ENCODE measurements at places on chromosomes 16 and 17.

GRCh38 chr16:20866145-20866772 is 33.9 kb downstream of the DCUN1D3 start:
- no peak for DNase-seq

DNA sequence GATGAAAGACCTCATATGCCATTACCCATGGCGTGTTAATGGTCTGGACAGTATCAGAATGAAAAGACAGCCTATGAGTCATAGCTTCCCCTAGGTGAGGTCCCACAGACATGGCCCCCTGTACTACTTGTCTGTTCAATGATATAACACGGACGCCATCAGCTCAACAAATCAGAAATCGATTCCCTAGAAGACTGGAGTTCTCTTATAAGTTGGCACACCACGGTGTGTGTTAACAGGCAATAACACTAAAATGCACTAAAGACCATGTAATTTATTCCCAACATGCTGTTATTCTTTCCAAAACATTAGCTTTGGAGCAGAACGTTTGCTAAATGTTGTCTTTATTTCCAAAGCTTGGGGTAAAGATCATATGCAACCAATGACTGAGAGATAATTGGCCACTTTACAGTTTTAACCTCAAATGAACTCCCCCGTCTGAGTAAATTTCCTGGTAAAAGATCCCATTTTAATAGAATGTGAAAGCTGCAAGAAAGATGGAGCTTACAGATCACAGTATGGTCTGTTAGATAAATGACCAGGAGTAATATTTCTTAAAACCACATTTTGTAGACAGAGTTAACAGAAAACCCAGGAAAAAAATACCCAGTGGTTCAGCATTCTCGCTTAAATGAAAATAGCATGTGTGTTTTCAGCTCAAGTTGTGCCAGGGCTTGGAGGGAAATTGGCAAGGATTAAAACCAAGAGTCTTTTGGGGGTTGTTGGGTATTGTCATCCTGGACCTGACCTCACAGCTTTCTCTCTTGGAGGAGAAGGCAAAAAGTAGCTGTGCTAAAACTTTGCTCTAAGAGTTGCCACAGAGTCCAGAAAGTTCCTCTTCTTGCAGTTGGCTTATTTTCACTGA is 65.9 kb downstream of the PCTP start:
- no peak for DNase-seq

DNA sequence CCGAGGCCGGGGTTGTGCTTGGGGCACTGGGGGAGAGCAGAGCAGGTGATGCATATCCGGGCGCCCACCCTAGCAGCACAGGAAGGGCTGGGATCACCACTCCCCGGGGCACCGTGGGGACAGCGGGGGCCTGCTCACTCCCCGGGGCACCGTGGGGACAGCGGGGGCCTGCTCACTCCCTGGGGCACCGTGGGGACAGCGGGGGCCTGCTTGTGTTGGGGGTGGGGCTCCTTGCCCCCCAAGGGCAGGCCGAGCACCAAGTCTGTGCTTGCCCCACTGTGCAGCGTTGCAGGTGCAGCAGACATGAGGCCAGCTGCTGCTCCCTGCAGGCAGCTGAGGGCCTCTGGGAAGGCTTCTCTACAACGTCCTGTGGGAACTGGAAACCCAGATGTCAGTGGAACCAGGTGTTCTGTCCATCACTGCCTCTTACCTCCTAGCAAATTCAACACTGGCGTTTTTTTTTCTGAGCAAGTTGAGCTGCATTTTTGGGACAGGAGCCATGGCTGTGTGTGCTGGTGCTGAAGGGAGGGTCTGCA is 25.0 kb upstream of the ZNF750 start:
- DNase-seq = no peak

GRCh38 chr17:2949469-2950044 is 113.8 kb downstream of the OR1D5 start:
- no peak for DNase-seq

DNA sequence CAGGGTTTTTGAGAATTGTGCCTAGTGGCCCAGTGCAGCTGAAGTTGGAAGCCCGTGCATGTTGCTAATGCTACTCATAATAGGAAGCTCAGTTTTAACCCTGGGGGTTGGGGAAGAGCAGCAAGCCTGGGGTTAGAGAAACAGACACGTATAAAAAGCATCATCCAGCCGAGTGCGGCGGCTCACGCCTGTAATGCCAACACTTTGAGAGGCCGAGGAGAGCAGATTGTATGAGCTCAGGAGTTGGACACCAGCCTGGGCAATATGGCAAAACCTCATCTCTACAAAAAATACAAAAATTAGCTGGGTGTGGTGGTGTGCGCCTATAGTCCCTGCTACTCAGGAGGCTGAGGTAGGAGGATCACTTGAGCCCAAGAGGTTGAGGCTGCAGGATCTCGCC is 2.3 kb upstream of the CLUH start:
- no peak for DNase-seq

DNA sequence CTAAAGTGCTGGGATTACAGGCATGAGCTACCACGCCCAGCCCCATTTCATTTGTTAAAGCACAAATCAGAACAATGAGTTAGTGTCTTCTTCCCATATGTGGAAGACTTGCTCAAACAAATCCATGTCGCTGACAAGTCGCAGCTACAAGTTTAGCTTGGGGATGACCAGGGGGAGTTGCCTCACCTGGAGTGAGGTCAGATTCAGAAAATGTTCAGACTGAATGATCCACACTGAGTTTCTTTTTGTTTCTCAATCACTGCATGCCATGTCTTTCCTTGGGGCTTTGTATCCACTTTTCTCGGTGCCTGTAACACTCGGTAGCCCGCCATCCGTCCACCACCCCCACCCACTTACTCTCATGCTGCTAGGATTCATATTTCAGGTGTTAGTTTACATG is 437.3 kb upstream of the DYNLRB2 start:
- no peak for DNase-seq

GRCh38 chr16:17831330-17831729 is 360.6 kb upstream of the XYLT1 start:
- no peak for DNase-seq

- no peak for DNase-seq
Measured at GRCh38 chr17:73015722-73016276, 76.7 kb downstream of the SLC39A11 start.

DNA sequence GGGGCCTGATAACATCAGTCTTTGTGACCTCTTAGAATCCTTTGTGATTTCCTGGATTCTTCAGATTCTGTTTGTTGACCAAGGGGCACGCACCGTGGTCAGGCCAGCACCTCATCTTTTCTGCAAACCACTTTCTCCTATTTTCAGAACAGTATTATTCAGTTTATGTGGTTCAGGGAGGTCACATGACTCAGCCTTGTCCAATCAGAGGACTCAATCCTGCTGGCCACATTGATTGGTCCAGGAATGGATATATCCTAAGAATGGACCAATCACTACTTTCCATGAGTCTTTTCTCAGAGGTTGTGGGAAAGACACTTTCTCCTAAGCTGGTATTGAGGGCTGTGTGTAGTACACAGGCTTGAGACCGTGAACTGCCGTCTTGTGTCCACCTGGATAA is 123.1 kb upstream of the EEF2KMT start:
- no peak for DNase-seq

GRCh38 chr17:80388175-80388574 is 26.8 kb upstream of the ENDOV start:
- DNase-seq = no peak

GRCh38 chr16:56428091-56428490 is 2.7 kb upstream of the AMFR start:
- no peak for DNase-seq

- no peak for DNase-seq
Measured at GRCh38 chr16:47634126-47634525, 173.0 kb downstream of the PHKB start.

DNA sequence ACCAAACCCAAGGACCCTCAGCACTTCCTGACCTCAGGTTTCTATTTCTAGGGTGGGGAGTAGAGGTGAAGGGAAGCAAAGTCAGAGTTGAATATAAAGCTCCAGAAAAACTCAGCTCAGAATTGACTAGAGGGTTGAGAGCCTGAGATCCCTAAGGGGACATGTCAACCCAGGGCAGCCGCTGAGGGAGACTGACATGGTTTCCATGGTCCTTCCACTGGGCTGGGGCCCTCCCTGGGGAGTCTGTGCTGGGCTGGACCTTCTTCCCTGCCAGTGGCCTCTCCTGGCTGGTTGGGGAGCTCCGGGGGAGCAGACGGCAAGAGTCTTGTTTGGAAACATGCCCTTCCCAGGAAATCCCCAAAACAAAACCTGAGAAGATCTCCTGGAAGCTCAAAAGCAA is 121.3 kb downstream of the METRNL start:
- no peak for DNase-seq

DNA sequence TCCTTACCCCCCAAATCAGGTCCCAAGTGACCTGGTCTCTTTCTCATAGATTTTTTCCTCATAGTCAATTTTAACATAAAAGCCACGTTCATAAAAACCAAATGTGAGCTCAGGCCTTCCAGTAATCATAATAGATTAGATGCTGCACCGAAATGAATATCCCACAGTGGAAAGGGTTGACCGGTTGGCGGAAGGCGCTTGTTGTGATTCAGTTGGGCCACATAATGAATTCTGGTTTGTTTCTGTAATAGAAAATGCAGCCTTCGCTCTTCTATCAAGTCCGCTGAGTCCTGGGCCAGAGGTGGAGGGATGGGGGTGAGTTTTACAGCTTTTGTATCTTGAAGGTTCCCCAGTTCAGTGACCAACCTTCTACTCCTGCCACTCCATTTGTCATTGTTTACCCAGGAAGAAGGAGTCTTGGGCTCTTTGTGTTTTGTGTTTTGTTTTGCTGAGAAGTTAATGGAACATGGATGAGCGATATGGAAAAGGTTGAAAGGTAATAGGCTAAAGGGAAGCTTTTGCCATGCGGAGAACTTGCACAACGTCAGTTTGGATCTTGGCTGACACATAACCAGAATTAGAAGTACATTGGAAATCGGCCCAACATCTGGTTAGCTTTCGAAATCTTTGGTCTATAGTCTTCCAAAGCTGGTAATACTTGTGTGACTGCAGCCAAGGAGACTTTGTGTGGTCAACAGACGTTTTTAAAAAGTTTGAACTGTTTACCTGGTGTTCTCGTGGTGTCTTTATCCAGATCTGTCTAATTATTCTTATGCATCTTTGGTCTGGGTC is 89.5 kb downstream of the CLEC16A start:
- no peak for DNase-seq

DNA sequence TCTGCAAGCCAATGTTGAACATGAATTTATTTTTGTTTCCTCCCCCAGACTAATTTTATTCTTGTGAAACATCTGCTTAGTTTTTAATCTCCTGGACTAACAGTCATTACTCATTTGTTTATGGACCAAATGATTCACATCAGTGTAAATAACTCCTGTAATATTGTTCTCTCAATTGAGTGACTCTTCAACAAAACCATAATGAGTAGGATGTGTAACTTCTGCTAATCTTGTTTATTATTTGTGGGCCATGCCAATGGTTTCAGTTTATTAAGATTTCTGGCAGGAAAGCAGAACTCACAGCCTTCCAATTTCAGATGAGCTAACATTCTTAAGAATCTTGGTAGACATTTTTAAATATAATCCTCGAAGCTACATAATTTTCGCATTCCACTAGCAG is 1216.3 kb upstream of the GOT2 start:
- DNase-seq = no peak

DNA sequence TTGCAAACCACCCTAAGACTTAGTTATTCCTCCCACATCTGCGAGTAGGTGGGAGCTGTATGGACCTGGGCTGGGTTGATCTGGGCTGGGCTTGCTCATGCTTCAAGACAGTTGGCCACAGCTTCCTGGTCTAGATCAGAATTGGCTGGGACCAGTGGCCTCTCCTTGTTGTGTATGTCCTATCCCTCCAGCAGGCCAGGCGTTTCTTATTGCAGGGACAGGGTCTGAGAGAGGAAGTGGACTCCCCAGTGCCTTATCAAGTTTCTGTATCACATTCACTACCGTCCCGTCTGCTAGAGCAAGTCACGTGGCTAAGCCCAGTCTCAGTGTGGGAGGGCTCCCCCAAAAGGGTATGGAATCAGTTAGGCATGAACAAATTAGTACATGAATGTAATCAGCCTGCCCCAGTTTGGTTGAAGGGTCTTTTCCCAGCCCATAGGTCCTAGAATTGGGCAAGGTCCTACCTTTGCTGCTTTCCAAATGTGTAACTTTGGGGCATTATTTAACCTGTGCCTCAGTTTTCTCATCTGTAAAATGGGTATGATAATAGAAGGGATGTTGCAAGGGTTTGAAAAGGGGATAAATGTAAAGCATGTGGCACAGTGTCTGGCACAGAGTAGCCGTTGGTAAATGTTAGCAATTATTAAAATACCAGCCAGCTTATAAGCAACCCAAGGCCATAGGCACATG is 36.0 kb downstream of the NKD1 start:
- DNase-seq = no peak

GRCh38 chr17:69326377-69327059 is 415 bp downstream of the ABCA5 start:
- no peak for DNase-seq

- no peak for DNase-seq
Measured at GRCh38 chr17:74210191-74211140, 2.9 kb upstream of the TTYH2 start.

GRCh38 chr16:89826531-89827382 is 1.5 kb upstream of the SPIRE2 start:
- DNase-seq = no peak

- DNase-seq = no peak
Measured at GRCh38 chr17:1485423-1486376, 6.8 kb downstream of the MYO1C start.

- no peak for DNase-seq
Measured at GRCh38 chr16:14405611-14406537, 224.2 kb downstream of the PARN start.

- DNase-seq = peak; percentile 62
Measured at GRCh38 chr17:60395508-60396065, 3.7 kb upstream of the USP32 start.

GRCh38 chr17:30230596-30231125 is 4.8 kb downstream of the SLC6A4 start:
- no peak for DNase-seq

- no peak for DNase-seq
Measured at GRCh38 chr17:6482105-6482455, 37.8 kb downstream of the PIMREG start.

DNA sequence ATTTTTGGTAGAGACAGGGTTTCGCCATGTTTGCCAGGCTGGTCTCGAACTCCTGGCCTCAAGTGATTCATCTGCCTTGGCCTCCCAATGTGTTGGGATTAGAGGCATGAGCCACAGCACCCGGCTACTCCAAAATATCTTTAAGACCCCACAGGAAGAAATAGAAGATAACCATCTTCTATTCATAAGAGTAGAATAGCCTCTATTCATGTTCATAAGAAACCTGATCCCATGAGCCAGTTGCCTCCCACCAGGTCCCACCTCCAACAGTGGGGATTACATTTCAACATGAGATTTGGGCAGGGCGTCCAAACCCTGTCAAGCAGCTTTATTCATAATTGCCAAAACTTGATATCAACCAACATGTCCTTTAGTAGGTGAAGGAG is 13.9 kb upstream of the TMC7 start:
- DNase-seq = no peak

- no peak for DNase-seq
Measured at GRCh38 chr17:36813957-36814563, 123.2 kb upstream of the LHX1 start.

- DNase-seq = no peak
Measured at GRCh38 chr16:1745181-1745899, 26.0 kb downstream of the NME3 start.

Measured in SIG-M5 (cell line).